ENCODE measurements at places on chromosomes 3 and 15. TPM values are rescaled to one million over a fixed set of nuclear protein-coding genes. Genes with fewer than 3 reads are reported as not detected.

DNA sequence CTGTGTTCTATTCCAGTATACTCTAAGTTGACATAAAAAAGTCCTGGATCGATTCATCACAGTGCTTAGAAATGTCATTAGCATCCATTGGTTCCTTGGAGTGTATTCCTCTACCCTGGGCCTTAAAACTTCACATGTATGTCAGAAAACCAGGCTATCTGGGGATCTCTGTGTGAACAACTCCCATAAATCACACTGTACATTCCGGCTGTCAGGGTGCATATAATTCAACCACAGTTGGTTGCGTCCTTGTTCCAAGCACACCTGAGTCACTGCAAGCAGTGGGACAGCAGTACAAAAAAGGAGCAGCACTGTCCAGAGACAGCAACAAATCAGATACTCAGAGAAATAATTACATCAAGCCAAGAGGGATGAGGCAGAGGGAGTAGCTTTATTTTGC is 52.4 kb downstream of the PDZRN3 start:
- DNase-seq: peak; percentile 45

- DNase-seq: peak; percentile 21
Observed at GRCh38 chr15:73403171-73403570, 34.4 kb upstream of the HCN4 start.

The ZCWPW2 gene
- total RNA-seq: 0.87 TPM

GRCh38 chr3:50671331-50671730 is 3.4 kb upstream of the DOCK3 start:
- peak; percentile 80 for DNase-seq

The GOLGA6L1 gene
- total RNA-seq: not detected

The CLRN1 gene
- total RNA-seq: not detected

DNA sequence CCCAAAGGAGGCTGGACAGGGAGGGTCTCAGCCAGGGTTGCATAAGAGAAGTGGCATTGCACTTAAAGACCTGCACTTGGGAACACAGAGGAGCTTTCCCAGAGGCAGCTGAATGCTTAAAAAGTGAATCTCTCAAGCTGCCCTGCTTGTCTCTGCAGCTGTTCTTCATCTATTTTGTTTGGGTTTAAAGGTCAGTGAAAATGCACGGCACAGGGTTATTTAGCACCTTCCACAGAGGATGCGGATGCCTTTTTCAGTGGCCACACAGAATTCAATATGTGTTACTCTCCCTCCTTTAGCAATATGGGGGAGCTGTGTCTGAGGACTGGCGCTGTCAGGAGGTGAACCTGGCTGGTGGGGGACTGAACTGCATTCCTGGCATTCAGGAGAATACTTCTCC is 22.7 kb upstream of the CTNNB1 start:
- no peak for DNase-seq

- no peak for DNase-seq
Observed at GRCh38 chr3:132983143-132983770, 54.9 kb upstream of the TMEM108 start.

The ZDHHC19 gene
- total RNA-seq: not detected

DNA sequence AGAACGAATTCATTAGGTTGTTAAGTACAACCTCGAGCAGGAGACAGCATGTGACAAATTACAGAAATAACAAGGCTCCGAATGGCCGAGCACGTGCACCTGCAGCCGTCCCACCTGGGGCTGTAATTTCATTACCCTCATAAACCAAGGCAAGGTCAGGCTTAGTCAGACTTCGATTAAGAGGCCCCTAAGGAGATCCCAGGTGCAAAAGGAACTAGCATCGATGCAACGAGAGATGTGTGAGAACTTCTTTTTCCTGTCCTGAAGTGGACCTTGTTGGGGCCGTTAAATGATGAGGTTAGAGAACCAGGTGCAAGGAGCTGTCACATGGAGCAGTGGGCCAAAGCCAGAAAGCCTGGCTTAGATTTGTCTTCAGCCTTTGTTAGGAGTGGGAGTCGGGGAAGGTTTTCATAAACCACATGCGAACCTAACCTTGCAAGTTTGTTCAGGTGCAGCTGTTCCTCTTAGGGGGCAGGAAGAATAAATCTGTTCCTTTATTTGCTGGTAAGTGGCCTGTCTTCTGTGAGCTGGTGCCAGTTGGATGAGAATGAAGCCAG is 559.9 kb upstream of the MCTP2 start:
- no peak for DNase-seq

GRCh38 chr3:58288011-58288728 is 17.9 kb upstream of the RPP14 start:
- DNase-seq: no peak

GRCh38 chr3:130480736-130481135 is 36.2 kb upstream of the COL6A6 start:
- DNase-seq: peak; percentile 36

The PLA2G4F gene
- total RNA-seq: 2.1 TPM

DNA sequence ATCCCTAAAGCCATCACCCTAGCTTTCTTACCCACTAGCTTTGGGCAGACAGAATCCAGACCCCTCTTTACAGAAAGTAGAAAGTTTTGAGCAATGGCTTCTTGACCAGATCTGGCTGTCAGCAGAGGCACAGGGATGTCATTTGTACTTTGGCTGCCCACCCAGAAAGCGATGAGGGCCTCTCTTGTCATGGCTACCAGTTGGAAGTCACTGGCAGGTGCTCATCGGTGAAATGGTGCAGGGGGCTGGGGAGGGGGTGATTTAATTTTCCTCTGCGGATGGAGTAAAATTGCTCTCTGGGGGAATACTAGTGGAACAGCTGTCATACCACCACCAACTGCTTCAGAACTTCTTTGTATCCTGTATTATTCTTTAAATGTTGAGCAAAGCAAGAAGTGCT is 393.7 kb downstream of the LSAMP start:
- no peak for DNase-seq

DNA sequence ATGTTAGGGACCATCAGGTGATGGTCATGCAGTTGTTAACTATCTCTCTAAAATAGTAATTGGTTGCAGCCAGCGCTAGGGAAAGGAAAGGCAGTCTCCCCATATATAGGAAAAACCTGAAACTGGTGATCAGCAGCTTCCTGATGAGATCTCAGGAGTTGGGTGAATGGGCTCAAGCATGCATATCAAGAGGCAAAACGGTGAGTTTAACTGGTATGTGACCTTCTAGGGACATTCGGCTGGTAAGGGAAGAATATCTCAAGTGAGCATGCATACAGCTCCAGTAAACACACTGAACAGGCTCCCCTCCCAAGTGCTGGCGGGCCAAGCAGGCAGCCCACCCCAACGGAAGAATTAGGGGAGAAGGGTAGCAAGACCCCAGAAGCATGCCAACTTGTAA is 49.3 kb upstream of the ROBO2 start:
- DNase-seq: peak; percentile 22

DNA sequence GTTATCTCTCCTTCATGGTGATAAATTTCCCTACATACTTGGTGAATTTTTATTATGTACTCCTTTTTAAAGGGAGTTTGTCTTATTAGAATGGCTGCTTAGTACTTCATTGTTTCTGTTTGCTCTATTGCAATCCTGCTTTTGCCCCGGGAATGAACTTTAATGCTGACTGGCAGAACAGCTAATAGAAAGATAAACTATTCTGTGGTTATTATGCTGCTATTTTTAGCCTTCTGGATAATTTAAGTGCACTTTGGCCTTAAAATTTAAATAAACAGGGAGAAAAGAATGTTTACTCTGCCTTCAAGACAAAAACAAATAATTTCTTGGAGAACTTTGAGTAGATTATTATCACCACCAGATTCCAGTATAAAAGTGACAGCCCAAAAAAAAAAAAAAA is 413.8 kb upstream of the CCDC54 start:
- peak; percentile 66 for DNase-seq

DNA sequence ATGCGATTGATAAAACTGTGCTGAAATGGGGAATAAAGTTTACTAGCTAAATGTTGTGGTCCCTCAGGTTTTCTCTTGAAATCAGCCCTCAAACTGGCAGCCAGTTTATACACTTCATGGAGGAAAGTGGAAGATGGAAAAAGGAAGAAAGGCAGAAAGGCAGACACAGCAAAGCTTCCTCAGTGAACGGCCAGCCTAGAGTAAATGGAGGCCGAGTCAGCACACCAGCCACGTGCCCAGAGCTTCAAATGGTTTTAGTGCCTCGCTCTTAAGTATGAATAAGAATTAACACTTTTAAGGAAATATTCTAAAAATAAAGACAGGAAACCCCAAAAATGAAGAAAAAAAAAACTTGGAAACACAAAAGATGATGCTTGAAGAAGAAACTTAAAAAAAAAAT is 48.3 kb downstream of the GNB4 start:
- DNase-seq: no peak

The TTLL13 gene
- 0.10 TPM for total RNA-seq

The NME9 gene
- total RNA-seq: 1.0 TPM

- no peak for DNase-seq
Observed at GRCh38 chr15:25185156-25185710, 230.4 kb downstream of the SNRPN start.

GRCh38 chr15:58019503-58020376 is 45.8 kb downstream of the ALDH1A2 start:
- peak; percentile 64 for DNase-seq

GRCh38 chr3:139953131-139953910 is 18.3 kb downstream of the CLSTN2 start:
- DNase-seq: peak; percentile 25

DNA sequence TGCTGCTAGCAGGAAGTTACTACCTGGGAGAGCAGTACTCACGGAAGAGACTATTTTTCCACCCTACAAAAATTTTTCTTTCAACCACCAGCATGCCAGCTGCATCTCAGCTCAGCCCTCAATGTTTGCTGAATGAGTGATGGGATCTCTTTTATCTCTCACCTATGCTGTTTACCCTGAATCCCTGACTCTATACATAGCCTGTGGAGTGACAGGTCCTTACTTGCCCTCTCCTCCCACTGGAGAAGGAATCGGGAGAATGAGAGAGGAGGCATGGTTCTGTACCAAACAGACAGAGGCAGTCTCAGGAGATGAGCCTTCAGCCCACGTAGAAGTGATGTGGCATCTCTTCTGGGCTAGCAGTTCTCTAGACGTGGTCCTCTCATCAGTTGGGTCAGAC is 6.7 kb upstream of the DGKG start:
- no peak for DNase-seq

GRCh38 chr3:58784425-58784824 is 117.9 kb upstream of the FAM3D start:
- no peak for DNase-seq

The FBLN2 gene
- total RNA-seq: 9.4 TPM

The BRK1 gene
- total RNA-seq: 175 TPM

DNA sequence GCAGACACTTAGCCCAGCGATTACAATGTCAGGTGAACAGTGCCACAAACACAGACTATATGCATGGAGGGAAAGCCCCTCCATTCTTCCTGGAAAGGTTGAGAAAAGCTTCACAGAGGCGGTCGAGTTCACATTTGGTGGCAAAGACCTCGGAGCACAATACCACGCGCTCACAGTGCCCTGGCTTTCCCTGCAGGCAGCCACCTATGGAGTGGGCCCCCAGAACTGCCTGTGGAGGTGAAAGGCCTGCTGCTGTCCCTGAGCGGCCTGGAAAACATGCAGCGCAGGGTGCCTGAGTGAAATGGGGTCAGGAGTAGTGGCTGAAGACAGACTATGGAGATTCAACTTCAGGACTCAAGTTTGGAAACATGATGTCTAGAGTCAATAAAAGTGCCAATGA is 26.9 kb downstream of the PDIA5 start:
- DNase-seq: no peak

The ZNF197 gene
- total RNA-seq: 33.1 TPM

DNA sequence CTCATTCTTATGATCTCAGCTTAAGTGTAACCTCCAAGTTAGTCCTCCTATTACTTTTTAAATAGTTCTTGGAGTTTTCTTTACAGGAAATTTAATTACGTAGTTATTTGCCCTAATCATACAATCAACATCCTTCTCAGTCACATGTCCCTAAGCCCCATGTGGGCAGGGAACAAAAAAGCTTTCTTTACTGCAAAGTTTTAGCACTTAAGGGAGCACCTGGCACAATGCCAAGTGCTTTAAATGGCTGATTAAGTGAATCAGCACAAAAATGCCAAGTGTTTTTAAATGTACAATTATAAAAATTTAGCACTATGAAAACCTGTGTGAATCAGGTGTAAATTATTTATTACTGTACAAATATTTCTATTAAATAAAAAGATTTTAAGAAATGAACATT is 445.3 kb downstream of the C3orf38 start:
- no peak for DNase-seq

DNA sequence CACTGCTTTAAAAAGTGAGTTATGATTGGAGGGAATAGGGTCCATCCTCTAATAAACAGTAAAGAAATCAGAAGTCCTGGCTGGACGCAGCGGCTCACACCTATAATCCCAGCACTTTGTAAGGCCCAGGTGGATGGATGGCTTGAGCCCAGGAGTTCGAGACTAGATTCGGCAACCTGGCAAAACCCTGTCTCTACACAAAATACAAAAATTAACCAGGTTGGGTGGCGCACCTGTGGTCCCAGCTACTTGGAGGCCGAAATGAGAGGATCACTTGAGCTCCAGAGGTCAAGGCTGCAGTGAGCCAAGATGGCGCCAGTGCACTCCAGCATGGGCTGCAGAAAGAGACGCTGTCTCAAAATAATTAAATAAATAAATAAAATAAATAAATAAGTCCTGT is 171.2 kb downstream of the POTEB3 start:
- DNase-seq: no peak

DNA sequence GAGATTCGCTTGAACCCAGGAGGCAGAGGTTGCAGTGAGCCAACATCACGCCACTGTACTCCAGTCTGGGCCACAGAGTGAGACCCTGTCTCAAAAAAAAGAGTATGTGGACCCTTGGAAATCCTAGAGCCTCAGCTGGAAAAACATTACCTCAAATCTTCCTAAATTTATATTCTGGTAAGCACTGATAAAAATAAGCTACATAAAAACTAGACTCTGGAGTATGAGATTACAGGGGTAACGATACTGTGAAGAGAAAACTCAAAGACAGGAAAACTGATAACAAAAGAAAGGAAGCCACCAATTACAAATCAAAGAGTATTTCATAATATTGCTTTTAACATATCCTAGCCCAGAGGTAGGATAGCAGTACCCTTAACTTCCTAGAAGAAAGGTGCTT is 30.3 kb downstream of the SETD2 start:
- DNase-seq: no peak

GRCh38 chr3:101036213-101036618 is 43.0 kb upstream of the ABI3BP start:
- DNase-seq: peak; percentile 99

DNA sequence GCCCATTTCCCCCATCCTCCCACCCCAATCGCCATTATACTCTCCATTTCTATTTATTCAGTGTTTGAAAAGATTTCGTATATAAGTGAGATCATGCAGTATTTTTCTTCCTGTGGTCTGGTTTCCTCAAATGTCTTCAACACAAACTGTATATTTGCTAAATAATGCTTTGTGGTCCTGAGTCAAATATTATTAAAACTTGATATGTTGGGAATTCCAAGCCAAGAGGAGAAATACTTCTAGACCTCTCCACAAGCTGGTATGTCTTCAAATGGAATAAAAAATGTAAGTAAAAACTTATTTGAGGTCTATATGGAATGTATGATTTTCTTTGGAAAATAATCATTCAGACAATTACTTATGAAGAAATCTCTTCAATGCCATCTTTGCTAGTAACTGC is 122.5 kb upstream of the TSC22D2 start:
- no peak for DNase-seq
